ENCODE measurements at places on chromosomes 3 and 15. TPM values are rescaled to one million over a fixed set of nuclear protein-coding genes. Genes with fewer than 3 reads are reported as not detected.
A peak's percentile ranks its signal among the peaks of the same experiment; 100 is the strongest.

The ASB14 gene
- not detected for total RNA-seq

The NME9 gene
- 3.5 TPM for total RNA-seq

The AMOTL2 gene
- 83.5 TPM for total RNA-seq

The FBXO22 gene
- total RNA-seq = 28.7 TPM

The CEP70 gene
- total RNA-seq = 64.3 TPM

The CPB1 gene
- 0.41 TPM for total RNA-seq

The SLC12A1 gene
- 201 TPM for total RNA-seq

The WDR93 gene
- total RNA-seq = 2.5 TPM

DNA sequence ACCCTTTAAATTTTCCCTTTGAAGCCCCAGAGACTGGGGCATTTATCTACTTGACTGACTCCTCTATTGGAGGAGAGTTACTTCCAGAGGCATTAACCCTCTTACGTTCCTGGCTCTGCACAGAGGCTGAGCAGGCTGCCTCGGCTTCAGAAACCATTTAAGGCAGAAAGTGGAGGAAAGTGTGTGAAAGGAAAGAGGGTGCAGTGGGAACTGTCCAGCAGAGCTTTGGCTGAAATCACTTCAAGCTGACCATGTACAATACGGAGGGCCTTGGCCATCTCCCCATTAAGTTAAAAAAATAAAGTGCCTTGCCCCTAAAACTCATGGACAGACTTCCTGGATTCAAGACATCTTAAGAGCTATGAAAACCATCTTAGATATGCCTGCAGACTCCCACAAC is 238.7 kb downstream of the SV2B start:
- peak; percentile 48 for DNase-seq

DNA sequence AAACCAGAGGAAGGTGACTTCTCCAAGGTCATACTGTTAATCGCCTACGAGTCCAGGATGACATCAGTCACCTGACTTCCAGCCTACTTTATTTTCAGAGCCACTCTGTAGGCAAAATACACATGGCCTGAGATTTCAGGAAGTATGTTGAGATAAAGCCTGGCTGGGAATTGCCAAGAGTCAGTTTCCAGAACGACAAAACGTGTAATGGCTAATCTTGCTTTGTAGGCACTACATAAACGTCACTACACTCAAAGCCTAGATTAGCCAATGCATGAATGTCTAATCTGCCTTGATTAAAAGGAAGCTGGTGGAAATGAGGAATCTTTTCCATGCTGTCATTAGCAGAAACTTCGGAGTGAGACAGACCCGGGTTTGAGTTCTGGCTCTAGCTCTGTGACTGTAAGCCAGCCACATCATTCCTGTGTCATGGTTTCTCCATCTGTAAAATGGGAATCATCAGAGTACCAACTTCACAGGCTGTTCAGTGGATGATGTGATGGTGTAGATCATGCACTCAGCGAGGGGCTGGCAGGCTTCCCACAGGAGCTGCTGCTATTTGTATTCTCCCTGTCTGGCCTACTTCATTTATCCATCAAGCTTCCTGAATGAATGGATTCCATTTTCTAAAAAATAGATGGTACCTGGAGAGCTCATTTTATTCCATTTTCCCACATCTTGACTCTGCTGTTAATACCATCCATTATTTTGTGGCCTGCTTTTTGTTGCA is 241.9 kb downstream of the XXYLT1 start:
- DNase-seq = peak; percentile 5

DNA sequence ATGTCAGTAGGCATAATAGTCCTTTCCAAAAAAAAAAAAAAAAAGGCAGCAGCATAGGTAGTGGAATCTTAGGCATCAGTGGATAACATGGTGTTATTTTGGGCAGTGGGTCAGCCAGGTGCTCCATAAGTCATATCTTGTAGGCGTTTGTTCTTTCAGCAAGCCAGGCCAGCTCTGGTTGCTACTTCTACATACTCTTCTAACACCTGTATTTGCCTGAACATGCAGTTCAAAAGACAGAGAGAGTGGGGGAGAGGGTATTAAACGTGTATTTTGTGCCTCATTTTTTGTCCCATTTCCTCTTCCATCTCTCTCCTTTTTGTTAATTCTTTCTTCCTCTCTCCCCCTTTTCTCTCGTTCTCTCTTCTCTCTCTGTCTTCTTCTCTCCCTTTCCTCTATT is 110.4 kb downstream of the TPRG1 start:
- no peak for DNase-seq

DNA sequence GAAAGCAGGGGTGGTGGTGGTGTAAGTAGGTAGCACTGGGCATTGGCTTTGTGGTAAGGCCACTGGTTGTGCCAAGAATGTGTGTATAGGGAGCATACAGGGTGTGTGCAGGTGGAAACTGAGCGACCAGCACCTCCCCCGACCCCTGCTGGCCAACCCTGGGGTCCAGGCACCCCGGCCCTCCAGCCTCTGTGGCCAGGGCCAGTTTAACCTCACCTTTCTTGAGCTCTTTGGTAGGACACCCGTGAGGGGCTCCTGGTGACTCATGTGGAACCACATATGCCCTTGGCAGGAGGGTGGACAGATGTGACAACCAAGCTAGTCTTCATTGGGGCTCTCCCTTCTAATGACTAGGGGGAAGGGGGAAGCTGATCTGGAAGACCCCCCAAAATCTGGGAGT is 19.5 kb downstream of the SHF start:
- DNase-seq = no peak

DNA sequence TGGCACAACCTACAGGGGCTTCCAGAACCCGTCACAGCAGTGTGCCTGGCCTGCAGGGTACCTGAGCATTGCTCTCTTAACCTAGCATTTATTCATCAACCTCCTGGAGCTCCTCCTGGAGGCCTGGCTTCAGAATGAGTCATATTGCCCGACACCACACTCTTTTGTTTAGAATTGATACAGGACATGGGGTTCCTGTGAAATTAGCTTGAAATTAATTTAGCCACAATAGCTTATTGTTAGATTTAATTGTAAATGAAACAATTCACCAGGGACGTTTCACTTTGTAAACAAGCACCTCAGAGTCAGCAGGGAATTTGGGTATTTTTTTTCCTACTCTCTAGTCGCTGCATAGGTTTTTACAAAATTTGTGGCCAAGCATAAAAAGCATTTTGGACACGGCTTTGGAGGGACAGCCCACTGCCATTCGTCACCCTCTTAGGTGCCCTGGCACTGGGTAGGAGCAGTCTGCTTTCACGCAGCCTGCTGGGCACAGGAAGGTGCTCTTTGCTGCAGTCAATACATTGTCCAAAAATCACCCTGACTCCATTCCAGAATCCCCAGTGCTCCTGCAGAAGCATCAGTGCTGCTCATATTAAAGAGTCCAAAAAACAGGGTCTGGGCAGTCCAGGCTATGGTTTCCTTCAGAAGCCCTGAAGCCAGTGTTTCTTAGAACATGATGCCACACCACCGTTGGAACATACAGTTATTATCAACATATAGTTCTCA is 60.8 kb upstream of the MEF2A start:
- no peak for DNase-seq

- no peak for DNase-seq
Measured at GRCh38 chr3:152400887-152401286, 132.2 kb downstream of the MBNL1 start.

- DNase-seq = no peak
Measured at GRCh38 chr15:64009798-64010261, 36.5 kb downstream of the DAPK2 start.

DNA sequence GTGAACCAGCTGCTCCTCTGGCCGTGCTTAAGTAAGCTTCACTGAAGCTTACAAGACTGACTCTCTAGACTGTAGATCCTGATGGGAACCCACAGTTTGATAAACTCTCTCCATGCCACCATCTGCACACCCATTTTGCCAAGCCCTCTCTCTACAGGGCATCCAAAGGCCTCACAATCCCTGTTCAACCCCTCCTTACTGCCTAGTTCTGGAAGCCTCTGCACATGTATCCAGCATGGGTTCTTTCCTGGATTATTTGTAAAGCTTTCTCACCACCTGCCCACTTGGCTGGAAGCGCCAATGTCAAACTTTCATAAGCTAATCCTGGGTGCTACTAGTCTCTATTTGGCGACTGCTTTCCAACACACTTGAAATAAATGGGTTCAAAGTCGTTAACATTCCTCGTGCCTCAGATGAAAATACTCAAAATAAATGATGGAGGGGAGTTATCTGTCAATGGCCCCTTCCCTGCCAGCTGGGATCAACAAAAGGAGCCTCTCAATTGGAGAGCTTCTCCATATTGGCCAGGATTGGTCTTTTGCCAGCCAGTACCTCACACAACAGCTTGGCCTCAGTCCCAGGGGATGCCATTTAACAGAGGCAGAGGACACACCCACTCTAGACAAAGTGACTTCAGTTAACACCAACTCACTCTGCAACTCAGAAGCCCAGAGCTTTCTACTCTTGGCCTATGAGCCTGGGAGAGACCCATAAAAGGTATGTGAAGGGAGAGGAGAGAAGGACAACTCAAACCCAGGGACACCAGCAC is 48.1 kb downstream of the SH3BP5 start:
- DNase-seq = no peak

DNA sequence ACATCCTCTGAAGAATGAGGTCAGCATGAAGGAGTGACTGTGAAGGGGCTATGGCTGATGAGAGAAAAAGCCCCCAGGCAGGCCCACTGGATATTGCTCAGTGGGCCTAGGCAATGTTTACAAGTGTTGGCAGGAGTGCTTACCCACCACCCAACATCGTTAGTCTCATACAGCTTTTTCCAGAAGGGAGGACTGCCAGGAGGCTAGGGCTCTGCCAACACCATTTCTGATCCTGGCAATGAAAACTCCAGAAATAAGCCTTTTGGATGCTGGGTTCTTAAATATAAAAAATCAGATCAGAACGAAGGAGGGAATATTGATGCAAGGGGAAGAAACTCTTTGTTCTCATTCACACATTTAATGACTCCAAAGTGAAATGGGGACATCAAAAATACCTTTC is 189.1 kb downstream of the DCLK3 start:
- DNase-seq = no peak

DNA sequence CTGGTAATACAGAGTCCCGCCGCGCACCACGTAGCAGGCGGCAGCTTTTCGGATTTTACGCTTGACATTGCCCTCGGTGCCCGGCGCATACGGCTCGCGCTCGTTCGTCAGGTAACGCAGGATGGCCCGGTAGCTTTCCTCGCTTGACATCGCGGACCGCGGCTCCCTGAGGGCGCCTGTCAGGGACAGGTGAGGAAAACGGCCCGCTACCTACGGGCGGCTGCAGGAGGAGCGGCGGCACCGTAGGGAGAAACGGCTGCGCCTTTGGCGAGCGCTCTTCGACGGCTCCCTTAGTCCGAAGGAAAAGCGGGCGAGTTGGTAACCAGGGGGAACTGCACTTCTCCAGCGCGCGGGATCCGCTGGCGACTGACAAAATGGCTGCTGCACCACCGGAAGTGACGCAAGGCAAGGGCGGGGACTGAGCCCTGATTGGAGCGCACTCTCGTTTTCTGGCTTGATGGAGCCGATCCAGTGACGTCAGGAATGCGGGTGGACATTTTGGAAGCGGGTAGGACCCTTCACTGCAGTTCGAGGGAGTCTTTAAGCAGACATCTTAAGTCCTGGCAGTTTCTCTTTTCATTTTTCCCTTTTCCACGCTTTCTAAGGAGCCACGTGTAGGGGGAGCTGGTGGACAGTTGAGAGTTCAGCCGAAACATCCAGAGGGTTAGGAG is at the start of gene ZBTB11:
TSS of gene ZBTB11 (minus strand) at position 368 of the 671 bp plus-strand sequence. CDS start at position 150, 218 bp downstream.
- peak; percentile 100 for DNase-seq

GRCh38 chr3:42432485-42432884 is 22.1 kb upstream of the LYZL4 start:
- no peak for DNase-seq

GRCh38 chr3:143476965-143477640 is 357.5 kb downstream of the CHST2 start:
- no peak for DNase-seq

GRCh38 chr15:58669108-58669507 is 80.4 kb downstream of the ADAM10 start:
- DNase-seq = no peak

GRCh38 chr15:43251871-43252250 is 14.9 kb downstream of the TGM5 start:
- DNase-seq = no peak
